ENCODE measurements at places on chromosomes 6 and 20. TPM values are rescaled to one million over a fixed set of nuclear protein-coding genes. Genes with fewer than 3 reads are reported as not detected.

ABHD16B gene
- total RNA-seq = not detected

EYA4 gene
- 20.4 TPM for total RNA-seq

CASS4 gene
- total RNA-seq = 0.40 TPM

SCUBE3 gene
- total RNA-seq = 9.7 TPM

ECHDC1 gene
- total RNA-seq = 41.8 TPM

Data from Right ventricle myocardium superior (tissue), 1 donor.